ENCODE measurements at places on chromosomes 13 and 19.

DNA sequence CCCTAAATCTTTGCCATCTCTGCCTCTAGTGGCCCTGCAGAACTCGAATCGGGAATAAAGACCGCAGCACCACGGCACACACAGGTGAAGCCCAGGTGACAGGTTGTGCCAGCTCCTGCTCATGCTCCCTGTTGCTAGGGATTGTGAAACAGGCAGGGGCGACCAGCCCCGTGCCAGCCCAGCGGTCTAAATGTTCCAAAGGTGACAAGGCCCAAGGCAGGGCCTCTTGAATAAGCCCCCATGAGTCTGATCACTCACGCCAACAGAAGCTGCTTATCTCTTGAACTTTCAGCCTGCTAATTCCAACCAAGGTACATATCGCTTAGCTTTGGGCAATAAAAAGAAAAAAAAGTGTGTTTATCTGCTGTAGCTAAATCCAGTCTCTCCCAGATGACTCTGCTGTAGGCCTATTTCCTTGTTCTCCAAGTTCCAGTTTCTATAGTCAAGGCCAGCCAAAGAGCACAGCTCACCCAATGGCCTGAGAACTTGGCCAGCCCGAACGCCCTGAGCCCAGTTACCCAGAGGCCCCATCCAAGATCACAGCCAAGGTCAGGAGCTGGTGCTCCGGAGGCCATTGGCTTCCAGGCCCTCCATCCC, 191.1 kb upstream of the GPR12 start:
- no peak for DNase-seq

DNA sequence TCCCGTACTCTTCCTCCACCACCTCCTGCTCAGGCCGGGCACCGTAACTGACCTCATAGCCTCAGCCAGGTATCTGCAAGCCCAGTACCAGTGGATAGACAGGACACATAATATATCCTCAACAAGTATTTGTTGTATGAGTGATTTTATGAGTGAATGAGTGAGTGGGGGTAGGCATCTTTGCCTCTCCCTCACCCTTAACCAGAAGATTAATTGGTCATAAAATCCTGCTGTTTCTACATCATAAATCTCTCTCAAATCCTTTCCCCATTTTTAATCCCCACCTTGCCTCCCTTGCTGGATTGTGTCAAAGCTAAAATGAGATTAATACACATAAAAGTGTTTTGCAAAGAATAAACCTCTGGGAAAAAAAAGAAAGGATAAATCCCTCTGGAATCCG, 44.4 kb upstream of the HMGB1 start:
- DNase-seq = no peak

DNA sequence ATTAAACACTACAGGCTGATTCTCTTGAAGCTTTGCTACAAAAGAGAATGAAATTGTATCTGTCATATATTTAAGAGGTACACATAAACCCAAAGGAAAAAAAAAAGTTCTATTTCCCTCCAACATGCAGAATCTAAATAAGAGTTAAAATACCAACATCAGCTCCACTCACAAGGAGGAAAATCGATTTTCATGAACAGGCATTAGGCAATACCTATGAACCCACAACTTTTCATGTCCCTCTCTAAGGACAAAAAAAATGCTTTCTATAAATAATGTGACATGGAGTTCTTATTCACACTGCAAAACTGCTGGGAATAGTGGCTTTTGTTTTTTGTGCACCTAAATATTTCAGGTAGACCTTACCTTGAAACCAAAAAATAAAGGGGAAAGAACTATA, 192.5 kb downstream of the KLF12 start:
- no peak for DNase-seq

- DNase-seq = no peak
These were observed 138.6 kb upstream of the GPR12 start for GRCh38 chr13:26899202-26899601.

DNA sequence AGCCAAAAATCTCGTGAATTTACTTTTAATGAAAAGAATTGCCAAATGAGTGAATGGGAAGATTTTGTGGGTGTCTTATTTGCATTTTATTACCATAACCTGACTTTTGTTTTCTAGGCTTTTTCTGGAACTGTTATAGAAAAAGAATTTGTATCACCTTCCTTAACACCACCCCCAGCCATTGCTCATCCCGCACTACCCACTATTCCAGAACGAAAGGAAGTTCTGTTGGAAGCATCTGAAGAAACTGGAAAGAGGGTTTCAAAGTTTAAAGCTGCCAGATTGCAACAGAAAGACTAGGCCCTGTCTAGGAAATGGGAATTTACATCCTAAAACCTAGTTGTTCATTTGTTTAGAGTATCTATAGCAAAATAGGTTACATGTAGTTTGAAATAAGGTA, 72.7 kb downstream of the URI1 start:
- no peak for DNase-seq

DNA sequence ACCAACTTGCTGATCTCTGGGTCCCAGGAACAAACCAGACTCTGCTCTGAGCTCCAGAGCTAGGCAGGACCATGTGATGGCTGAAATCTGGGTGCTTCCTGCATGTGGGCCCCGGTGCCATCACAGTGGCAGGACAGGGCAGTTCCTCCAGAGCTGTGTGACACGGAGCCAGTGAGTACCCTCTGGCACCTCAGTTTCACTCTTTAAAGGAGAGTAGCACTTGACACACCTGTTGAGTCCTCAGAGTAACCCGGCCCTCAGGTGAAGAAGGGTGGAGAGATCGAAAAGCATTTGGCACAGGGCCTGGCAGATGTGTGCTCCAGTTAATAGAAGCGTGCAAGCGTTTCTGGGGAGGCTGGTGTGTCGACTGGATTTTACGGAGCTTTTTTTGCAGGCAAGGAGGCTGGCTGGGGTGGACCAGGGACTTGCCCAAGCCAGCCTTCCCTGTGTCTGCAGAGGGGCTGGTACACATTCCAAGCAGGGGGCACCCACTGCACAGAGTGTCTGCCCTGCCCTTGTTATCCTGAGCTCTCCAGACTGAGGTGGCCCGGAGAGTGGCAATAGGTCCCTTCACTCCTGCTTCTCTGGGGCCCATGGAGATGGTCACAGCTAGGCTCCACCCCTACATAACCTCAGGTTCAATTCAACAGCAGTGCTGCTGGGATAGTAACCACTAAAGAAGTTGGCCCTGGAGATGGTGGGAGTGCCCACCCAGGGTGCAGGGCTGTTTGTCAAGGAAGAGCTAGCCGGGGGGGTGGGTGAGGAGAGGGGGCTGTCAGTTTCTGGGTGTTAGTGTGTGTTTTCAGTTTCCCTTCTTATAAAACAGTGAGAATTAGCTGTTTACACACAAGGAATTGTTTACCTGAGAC, 8.3 kb downstream of the RPS19 start:
- DNase-seq = no peak

- no peak for DNase-seq
These were observed 5.6 kb upstream of the EEF1AKMT1 start for GRCh38 chr13:20779405-20779804.

GRCh38 chr13:33278913-33279312, 6.6 kb downstream of the STARD13 start:
- no peak for DNase-seq

GRCh38 chr19:42099336-42099925, 23.5 kb downstream of the ZNF574 start:
- DNase-seq = no peak

DNA sequence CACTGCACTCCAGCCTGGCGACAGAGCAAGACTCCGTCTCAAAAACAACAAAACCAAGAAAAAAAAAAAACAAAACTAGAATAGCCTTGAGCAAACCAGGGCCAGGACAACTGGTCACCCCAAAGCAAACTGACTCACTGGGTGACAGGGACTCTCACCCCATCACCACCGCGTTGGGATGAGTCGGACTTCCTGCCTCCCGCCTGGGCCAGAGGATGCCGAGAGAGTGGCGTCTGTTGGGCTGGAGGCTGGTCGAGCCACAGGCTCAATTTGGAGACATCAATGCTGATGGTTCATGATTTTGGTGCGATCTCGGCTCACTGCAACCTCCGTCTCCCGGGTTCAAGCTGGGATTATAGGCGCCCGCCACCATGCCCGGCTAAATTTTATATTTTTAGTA, 11.6 kb downstream of the TMPRSS9 start:
- DNase-seq = no peak

GRCh38 chr13:40394304-40394985, 272.0 kb downstream of the FOXO1 start:
- no peak for DNase-seq

GRCh38 chr19:17114414-17114831, 38.8 kb downstream of the MYO9B start:
- DNase-seq = no peak

DNA sequence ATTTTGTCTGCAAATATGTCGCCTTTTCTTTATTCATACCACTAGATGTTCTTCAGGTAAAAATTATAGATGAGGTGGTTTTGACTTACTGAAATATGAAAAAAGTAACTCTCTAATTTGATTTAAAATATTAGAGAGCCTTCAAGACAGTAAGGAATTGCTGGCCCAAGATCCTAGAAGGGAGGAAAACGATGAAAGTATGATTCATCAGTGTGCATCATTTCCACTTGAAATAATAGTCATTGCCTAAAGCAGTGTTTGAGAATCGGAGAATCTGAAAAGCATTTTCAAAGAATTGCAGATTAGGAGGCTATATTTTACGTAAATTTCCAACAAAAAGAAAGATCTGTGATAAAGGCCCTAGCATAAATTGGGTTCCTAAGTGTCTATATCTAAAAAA, 1707.9 kb upstream of the PRR20A start:
- DNase-seq = no peak

Measured in AML-193 (cell line).